ENCODE measurements at places on chromosomes 11 and 22.

- DNase-seq, result peak; percentile 77
Measured at GRCh38 chr11:65900125-65900898, at the start of gene FOSL1. Gene FOSL1 (minus strand): TSS chr11:65900388. CDS start chr11:65900339, 49 bp downstream.

- no peak for DNase-seq
Measured at GRCh38 chr11:117177534-117178209, 871 bp upstream of the SIDT2 start.

- DNase-seq, result no peak
Measured at GRCh38 chr11:131614631-131615030, 244.2 kb downstream of the NTM start.

DNA sequence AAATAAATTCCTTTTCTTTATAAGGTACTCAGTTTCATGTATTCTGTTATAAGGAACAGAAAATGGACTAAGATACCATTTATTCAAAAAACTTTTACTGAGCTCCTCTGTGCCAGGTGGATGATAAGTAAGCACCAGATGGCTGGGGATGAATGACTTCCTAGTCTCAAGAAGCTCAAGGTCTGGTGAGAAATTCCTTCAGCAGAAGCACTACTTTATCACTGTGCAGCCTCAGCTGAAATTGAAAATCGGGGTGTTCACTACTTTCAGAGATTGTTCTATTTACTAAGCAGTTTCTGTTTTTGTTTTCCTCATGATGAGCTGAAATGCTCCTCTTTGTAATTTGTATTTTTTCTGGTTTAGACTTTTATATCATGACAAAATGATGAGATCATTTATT, 7.8 kb downstream of the LDHAL6A start:
- no peak for DNase-seq

Data from stimulated activated CD4-positive, alpha-beta T cell treated with anti-CD3 and anti-CD28 coated beads, Interleukin-1b, Interleukin-23, amount 100 ng/mL, for 1 hour (primary cell).